Fibroblast of the conjunctiva (primary cell): ENCODE measurements at places on chromosomes 13 and 19.

- DNase-seq: no peak
These were observed 1556.2 kb downstream of the SLITRK5 start for GRCh38 chr13:89227356-89227755.

DNA sequence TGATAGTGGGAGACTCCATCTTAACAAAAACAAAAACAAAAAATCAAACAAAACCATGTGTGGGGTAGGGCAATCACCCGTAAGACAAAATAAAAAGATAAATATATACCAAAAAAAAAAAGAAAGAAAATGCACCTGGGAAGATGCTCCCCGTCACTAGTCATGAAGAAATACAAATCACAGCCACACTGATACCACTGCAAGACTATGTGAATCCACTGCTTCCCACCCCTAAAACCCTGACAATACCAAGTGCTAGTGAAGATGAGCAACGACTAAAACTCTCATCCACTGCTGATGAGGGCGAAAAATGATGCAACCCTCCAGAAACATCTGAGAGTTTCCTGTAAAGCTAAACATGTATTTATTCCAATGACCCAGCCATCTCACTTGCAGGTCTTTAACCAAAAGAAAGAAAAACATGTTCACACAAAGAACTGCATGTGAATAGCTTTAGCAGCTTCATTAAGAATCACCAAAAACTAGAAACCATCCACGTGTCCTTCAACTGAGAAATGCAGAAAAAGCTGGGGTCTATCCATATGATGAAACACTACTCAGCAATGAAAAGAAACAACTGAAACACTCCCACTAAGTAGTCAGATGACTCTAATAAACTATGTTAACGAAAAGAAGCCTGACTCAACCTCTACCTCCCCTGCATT lies 31.7 kb downstream of the BRD4 start:
- peak; percentile 89 for DNase-seq

DNA sequence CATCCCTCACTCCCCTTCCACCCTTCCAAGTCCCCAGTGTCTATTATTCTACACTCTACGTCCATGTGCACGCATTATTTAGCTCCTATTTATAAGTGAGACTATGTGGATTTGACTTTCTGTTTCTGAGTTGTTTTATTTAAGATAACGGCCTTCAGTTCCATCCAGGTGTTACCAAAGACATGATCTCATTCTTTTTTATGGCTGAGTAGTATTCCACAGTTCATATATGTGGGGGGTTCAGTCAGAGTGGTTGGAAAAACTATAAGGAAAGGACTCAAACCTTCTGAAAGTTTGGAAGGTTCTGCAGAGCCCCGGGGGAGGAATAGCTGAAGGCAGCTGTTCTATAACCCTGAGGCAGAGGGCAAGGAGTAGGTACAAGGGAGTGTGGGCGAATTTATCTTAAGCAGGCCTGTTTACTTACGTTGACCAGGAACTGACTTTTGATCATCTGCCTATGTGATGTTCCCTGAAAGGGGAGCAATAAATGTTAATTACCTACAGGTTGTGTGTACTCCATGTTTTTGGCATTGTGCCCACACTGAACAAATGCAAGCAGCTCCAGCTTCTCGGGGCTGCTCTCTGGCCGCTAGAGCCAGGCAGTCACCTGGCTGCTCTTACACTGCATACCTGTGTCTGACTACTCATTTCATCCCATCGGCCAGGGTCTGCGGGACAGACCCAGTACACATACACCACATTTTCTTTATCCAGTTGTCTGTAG lies 13.5 kb upstream of the ADGRE1 start:
- no peak for DNase-seq

DNA sequence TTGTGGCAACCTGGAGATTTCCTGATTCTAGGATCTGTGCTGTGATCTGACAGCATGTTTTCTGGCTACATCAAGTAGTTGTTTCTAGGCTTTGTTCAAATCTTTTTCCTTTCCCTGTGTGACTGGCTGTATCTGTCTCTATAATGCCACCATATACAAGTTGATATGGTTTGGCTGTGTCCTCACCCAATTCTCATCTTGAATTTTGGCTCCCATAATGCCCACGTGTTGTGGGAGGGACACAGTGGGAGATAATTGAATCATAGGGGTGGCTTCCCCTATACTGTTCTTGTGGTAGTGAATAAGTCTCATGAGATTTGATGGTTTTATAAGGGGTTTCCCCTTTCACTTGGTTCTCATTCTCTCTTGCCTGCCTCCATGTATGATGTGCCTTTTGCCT lies 24.6 kb upstream of the CLDN10 start:
- DNase-seq: no peak

- no peak for DNase-seq
These were observed 27.1 kb upstream of the GRTP1 start for GRCh38 chr13:113390874-113391497.

GRCh38 chr19:52936151-52936953 lies 13.1 kb upstream of the ZNF888 start:
- no peak for DNase-seq

DNA sequence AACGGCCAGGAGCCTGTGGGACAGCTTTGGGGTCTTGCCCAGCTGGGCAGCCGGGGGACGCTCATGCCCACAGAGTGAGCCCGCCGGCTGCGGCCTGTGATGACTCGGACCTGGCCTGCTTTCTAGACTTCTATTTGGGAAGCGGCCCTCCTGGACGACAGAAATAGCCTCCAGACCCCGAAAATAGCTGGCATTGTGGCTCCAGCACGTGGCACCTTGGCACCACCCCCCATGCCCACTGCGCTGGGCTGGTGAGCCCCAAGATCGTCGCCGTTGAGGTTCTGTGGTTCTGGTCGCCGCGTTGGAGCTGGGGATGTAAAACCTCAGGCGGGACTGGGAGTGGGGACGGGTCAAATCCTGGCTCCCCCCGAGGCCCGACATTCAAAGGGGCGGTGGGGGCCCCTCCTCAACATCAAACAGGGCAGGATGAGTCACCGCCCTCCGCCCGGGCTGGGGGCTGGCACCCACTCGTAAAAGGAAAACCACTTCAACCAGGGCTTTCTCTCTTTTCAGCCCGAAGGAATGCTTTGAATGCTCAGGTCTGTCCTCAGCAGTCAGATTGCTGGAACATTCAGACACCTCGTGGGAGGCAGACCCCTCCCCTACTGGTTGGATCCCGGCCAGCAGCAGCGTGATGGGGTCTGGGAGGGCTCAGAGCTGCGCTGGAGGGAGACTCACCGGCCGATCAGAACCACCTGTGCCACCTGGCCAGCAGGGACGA lies 42.1 kb downstream of the GADD45B start:
- no peak for DNase-seq

DNA sequence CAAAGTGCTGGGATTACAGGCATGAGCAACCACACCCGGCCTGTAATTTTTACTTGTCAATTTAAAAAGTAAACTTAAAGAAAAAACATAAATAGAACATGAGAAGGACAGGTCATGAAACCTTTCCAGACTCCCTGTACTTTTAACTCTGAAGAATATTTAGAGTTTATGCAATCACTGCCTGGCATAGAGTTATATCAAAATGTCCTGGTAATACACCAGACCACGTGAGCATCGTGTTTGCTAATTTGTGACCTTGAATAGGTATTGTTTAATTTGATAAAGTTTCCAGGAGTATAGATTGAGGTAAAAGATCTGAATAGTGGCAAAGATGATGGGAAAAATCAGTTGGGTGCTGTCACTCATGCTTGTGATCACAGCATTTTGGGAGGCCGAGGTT lies 81.2 kb upstream of the RNF113B start:
- DNase-seq: no peak

DNA sequence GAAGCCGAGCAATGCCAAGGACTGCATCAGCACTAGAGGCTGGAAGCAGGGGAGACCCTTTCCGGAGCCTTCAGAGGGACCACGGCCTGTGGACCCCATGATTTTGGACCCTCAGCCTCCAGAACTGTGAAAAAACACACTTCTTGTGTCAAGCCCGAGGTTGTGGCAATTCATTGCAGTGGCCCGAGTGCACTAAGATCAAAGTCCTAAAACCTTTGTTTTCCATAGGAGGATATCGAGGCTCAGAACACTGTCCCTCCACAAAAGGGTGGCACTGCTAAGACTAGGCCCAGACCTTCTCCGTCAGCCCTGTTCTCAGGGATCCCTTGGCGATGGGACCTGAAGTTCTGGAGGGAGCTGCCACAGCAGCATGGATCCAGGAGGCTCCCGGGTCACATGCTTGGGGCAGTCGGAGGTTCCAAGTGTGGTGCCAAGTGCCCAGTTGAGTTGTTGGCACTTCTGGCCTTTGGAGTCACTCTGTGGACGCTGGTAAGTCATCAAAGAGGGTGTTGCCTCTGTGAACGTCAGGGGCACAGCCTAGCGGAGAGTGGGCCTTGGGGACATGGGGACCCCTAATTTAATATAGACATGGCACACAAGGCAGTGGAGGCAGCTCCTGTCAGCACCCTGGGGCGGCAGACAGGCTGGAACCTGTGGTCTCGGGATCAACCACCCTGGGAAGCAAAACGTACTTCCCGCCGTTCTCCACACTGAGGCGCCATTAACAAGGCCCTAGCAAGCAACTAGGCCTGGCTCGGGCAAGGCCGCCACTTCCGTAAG lies 199.2 kb downstream of the COL4A1 start:
- DNase-seq: no peak

- DNase-seq: no peak
These were observed 6.9 kb upstream of the LTBP4 start for GRCh38 chr19:40594255-40594654.

DNA sequence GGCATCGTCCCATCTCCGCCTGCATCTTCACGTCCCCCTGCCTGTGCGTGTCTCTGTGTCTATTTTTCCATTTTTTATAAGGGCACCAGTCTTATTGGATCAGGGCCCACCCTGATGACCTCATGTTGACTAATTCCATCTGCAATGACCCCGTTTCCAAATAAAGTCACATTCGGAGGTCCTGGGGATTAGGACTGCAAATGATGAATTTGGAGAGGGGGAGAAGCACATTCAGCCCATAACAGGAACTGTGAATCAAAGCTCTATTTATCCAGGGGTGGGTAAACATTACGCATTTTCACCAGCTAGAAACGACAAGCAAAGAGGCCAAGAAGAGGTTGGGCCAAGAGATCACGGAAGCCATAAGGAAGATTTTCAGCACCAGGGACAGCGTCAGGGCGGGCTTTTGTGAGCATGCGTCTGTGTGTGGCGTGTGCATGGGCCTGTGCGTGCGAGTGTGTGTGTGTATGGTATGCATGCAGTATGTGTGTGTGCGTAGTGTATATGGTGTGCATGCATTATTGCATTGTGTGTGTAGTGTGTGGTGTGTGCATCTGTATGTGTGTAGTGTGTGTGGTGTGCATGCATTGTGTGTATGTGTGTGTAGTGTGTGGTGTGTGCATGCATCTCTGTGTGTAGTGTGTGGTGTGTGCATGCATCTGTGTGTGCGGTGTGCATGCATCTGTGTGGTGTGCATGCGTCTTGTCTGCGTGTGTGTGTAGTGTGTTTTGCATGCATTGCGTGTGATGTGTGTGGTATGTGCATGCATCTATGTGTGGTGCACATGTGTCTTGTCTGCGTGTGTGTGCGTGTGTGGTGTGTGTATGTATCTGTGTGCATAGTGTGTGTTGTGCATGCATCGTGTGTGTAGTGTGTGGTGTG lies 19.6 kb downstream of the CELF5 start:
- peak; percentile 9 for DNase-seq

DNA sequence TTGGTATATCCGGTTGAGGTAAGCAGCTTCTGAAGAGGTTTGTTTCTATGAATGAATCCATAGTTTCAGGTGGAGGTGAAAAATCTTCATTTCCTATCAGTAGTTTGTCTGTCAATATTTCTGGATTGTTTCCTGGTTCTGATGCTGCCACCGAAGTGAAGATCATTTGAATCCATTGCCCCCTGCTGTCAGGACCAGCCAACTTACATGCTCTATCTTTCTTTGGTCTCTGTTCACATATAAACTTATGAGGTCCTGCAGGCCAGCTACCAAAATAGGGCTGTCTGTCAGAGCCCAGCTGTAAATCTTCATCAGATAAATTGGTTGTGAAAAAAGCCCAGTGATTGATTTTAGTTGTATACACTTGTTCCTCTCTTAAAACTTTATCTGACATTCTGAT lies 15.2 kb upstream of the N4BP2L1 start:
- peak; percentile 10 for DNase-seq

GRCh38 chr19:41601771-41602170 lies 25.1 kb downstream of the CEACAM4 start:
- DNase-seq: no peak

DNA sequence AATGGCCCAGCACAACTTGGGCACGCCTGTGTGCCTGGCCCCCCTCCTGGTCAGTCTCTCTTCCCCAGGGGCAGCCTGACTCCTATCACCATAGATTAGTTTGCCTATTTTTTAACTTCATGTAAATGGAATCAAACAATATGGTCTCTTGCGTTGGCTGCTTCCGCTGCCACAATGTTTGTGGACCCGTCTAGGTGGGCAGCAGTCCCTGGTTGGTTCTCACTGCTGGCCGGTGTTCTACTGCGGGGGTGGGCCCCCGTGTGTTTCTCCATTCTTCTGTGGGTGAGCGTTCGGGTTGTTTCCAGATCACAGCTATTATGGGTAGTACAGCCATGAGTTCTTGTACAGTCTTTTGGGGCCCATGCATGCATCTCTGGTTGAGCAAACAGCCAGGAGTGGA lies 47.3 kb downstream of the CEBPG start:
- no peak for DNase-seq

GRCh38 chr19:12723641-12724426 lies at the start of gene TNPO2:
TNPO2 (minus strand) TSS chr19:12723932; CDS start chr19:12720977, 2,955 bp downstream.
- peak; percentile 37 for DNase-seq

- DNase-seq: no peak
These were observed 12.7 kb downstream of the CEACAM21 start for GRCh38 chr19:41588497-41589209.

DNA sequence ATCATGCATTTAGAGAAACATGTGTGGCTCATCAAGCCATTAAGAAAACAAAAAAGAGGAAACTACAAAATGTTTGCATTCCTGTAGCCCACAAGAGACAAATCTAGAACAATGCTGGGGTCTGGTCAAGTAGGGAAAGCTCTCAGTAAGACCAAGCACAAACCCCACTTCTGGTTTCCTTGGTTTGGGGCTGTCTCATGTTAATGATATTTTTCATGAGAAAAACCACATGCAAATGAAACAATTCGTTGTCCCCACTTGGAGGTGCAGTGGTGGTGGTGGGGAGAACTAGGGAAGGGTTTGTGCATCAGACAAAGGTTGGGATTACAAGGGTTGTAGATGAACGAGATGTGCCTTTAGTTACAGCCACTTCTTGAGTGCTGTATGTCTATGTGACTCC lies 7.0 kb upstream of the RB1 start:
- no peak for DNase-seq

DNA sequence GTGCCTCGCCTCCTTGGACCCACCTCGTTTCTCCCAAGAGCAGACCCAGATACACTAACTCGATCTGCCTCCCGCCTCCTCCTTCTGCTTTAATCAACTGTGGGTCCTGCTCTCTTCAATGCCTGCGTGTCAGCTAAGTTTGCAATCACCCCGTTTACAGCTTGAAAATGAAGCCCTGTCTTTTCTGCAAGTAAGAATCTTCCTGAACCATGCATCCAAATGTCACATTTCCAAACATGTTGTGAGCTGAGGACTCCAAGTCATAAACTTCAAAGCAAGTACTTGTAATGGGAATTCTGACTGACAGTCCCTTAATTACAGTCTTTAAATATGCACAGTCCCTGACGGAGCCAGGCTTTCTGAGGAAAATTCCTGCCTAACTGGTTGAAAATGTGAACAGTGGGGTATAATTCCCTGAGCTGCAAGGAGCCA lies 154.9 kb upstream of the UQCRFS1 start:
- DNase-seq: no peak
